T-helper 22 cell (primary cell): ENCODE measurements at places on chromosomes 3 and 15.

DNA sequence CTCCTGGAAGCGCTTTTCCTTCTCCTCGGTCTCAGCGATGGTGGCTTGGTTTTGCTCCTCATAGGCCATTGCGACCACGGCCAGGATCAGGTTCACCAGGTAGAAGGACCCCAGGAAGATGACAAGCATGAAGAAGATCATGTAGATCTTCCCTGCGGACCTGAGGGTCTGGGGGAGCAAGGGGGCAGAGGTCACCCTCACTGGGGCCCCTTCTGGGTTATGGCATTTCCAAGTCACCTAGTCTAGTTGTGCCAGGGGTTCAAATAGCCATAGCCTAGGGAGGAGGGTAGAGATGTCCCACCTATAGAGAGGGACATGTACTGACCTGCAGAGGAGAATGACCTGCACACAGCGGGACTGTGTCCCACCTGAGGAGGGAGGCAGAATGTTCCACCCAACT is 43.5 kb downstream of the SCN5A start:
- no peak for DNase-seq

DNA sequence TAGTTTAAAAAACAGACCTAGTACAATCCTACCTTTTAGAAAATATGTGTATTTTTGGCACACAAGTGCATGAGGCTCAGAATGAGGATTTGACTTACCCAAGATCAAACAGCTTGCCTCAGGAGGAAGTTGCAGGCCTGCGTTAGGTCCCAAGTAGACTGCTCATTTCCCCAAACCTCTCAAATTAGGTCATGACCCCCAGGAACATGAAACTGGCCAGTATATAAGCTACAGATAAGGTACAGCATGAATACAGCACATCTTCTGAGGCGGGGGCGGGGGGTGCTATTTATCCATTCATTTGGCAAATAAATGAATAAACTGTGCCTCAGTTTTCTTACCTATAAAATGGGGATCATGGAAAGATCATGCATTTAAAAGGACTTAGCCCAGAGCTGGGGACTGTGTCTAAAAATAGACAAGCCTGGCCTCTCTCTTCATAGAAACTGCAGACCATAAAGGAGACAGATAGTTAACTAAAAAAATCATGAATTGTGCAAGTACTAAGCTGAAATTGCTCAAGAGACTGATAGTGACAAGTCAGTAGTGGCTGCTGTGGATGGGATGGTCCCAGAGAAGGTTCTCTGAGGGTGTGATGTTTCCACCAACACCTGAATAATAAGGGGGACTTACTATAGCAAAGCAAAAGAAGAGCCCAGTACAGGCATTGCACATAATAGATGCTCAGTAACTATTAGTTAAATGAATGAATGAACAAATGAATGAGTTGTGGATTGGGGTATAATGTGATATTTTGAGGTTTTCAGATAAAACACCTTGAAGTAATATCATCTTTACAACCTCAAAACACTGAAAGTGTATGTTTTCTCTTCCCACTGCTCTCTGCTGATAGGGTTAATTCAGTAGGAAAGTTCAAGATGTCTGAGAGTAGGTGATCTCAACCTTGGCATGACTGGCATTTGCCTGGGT is 258.5 kb upstream of the PROK2 start:
- no peak for DNase-seq

DNA sequence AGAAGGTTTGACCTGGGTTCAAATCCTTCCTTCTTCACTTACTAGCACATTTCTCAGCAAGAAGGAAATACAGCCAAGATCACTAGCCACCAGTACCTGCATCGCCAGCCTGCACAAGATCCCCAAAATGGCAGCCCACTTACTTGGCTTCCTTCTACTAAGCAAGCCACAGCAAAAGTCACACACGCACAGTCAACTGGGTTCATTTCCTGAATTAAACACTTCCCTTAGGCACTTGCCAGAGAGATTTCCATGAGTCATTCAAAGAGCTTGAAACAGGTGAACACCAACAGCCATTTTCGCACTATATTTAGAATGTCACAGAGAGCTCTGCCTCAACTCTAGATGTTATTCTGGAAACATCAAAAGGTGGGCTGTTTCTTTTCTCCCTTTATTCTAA is 42.6 kb downstream of the MGLL start:
- no peak for DNase-seq

DNA sequence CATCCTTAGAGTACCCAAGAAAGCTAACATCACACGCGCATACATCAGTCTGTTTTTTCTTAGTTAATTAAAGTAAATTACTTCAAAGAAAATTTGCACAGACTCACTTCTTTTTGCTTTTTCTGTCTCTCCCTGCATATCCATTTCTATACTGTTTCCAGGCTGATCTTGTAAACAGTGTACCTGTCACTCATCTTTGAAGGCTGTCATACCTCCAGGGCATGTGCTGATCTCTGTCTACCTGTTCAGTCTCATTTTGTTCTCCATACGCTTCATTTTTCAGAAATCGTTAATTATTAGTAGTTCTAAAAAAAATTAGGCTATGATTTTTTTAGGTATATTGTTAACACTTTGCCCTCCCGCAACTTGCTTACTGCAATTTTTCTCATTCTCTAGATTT is 313.9 kb upstream of the ROBO2 start:
- no peak for DNase-seq

DNA sequence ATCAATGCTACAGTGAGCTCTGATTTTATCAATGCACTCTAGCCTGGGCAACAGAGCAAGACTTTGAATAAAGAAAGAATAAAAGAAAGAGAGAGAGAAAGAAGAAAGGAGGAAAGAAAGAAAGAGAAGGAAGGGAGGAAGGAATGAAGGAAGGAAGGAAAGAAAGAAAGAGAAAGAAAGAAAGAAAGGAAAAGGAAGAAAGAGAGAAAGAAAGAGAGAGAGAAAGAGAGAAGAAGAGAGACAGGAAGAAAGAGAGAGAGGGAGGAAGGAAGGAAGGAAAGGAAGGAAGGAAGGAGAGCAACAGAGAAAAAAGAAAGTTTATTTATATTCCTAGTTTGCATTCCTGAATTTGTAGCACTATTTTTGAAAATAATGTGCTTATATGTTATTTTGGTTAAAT is 52.3 kb upstream of the ITGA11 start:
- no peak for DNase-seq

- no peak for DNase-seq
Measured at GRCh38 chr3:72523429-72524151, 324.7 kb downstream of the SHQ1 start.

DNA sequence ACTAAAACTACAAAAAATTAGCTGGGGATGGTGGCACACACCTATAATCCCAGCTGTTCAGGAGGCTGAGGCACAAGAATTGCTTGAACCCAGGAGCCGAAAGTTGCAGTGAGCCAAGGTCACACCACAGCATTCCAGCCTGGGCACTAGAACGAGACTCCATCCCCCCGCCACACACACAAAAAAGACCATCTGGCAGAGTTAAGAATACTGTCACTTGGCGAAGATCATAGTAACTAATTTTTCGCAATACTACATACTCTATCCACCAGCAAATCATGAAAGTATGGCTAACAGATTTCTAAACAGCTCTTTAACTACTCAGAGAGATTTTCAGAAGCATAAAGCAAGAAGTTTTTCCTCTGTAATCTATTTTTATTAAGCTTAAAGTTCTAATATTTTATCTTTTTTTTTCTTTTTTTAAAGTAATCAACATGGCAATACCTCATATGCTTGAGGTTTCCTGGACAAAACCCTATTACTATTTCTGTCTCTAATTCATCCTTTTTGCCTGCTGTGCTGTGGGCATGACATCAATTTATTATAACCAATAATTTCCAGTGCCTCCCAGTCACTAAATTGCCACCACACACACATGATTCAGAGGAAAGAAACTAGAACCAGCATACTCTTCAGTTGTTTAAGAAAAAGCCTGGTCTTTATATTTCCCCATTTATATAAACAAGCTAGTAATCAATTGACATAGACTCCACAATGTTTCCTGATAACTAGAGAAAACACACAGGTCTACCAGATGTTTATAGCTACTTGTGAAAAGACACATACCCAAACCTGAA is 46.9 kb downstream of the CHSY1 start:
- no peak for DNase-seq

- DNase-seq, result no peak
Measured at GRCh38 chr3:34256021-34256420, 457.6 kb downstream of the PDCD6IP start.

GRCh38 chr15:73746883-73747282 is 6.3 kb downstream of the INSYN1 start:
- DNase-seq, result no peak

DNA sequence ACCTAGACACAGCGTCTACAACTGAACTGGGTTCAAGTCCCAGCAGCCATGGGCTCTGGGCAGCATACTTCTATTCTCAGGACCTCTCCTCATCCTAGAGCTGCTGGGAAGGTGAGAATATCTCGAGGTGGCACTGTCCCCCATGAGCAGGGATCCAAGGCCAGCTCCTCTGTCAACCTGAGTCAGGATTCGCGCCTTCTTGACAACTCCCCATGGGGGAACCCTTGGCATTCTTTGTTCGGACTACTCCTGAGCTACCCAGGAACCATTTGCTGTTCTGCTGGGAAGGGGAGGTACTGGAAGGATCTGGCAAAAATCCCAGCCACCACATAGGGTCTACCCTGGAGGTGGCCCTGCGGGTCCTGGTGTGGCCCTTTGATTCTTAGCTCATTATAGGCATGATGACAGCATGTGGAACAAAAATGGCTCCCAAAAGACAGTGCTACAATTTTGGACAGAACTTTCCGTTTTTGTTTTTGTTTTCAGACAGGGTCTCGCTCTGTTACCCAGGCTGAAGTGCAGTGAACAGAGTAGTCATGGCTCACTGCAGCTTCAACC is 22.3 kb downstream of the PLXNB1 start:
- DNase-seq, result no peak

DNA sequence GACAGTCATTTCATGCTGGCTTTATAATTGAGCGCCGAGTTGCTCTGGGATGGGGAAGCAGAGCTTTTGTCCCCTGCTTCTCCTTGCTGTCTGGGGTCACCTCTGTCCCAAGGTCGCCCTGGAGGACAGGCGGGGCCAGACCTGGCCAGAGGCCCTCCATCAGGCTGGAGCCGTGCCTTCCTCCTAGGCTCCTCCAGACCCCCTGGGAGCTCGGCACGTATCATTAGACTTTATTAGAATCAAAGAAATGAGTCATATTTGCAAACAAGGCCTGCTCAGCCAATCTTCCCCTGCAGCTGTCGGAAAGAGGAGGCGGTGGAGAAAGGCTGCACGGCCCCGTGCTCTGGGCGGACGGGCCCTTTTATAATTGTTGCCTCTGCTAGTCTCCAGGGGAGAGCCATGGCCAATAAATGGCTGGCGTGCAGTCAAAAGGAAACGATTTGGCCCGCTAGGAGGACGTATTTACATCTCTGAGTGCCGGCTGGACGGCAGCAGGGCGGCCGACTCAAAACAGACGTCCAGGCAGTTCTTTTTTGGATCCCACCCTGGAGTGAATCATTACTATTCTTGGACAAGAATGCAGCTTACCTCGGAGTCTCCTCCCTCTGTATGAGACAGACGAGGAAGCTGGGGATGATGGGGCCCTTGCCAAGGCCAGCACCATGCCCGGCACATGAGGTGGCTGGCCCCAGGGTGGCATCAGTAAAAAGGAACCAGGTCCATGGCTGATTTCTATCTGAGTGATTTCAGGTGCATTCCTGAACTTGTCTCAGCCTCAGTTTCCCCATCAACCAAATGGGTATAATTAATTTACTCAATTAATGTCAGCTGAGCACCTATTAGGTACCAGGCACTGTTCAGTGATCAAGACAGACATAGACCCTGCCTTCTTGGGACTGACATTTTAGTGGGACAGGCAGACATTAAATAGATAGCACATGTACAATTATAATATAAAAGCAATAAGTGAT is 50.6 kb downstream of the SLC6A6 start:
- no peak for DNase-seq

DNA sequence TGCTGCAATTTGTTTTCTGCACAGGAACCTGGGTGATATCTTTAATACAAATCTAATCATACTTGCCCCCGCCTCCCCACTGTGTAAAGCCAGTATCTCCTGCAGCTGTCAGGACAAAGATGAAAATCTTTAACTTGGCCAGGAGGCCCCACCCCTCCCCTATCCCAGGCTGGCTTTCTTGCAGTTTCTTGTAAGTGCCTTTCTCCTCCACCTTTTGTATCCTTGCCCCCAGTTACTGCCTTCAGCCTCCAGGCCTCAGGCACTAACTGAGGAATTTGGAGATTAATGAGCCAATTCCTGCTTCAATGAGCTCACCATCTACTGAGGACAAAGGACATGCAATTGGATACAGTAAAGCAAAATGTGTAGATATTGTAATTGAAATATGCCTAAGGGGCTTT is 6.5 kb downstream of the GCSAM start:
- DNase-seq, result no peak

DNA sequence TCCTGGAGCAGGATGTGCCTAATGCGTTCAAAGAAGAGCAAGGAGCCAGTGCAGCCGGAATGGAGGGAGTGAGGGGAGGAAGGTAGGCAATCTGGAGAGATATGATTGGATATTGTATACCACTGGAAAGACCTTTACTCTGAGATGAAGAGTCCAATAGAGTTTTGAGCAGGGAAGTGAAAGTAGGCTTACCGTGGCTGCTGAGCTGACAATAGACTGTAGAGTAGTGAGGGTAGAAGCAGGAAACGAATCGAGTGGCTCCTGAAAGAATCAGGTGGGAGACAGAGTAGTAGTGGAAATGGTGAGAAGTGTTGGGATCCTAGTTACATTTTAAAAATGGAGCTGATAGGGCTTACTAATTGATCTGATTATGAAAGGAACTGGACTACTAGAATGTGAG is 51.8 kb upstream of the NUDT16 start:
- DNase-seq, result no peak
